Activated T-cell treated with anti-CD3 and anti-CD28 coated beads for 48 hours (primary cell): ENCODE measurements at places on chromosomes 13 and 19.

DNA sequence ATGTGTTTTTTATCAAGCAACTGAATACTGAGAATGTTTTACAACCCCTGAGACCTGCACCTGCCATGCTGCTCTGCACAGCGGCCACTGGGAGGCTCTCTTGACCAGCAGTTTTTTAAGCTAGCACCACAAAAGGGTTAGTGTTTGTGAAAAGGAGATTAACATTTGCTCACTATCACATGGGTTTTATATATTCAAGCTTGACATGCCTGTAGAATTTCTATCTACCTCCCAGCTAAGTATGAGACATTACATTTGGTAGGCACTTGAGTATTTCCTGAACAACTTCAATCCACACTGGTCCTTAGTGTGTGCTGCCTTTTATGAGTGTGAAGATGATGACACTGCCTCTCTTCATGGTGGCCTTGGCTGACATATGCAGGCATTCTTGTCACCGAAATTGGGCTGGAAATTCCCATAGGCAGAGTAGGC, 1238.9 kb downstream of the UQCRFS1 start:
- DNase-seq, result no peak

DNA sequence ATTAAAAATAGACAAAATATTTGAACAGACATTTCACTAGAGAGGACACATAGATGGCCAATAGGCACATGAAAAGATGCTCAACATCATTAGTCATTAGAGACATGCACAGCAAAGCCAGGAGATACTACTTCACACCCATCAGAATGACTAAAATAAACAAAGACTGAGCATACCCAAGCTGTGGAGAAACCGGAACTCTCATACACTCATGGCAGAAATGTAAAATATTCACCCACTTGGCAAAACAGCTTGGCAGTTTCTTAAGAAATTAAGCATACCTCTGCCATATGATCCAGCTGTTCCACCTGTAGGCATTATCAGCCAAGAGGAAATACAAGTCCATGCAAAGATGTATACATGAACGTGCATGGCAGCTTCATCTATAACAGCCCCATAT, 213.4 kb downstream of the TSHZ3 start:
- DNase-seq, result no peak

GRCh38 chr13:101415358-101416174, 742 bp downstream of the NALCN start:
- DNase-seq, result no peak

DNA sequence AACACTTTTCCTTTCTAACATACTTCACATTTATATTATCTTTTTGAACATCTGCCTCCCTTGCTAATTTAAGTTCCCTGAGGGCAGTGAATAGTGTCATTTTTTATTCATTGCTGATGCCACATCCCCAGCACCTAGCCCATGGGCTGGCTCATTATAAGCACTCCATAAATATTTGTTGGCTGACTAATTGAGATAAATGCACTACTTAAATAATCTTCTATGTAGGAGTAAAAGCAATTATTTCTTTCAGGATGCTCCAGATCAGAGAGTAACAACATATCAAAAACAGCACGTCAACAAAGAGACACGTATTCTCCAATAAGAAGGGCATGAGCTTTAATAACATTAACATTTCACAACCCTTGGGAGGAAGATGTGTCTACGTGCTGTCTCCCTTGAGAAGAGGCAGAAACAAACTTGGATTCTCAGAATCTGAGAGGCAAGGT, 228.2 kb downstream of the LHFPL6 start:
- DNase-seq, result no peak

DNA sequence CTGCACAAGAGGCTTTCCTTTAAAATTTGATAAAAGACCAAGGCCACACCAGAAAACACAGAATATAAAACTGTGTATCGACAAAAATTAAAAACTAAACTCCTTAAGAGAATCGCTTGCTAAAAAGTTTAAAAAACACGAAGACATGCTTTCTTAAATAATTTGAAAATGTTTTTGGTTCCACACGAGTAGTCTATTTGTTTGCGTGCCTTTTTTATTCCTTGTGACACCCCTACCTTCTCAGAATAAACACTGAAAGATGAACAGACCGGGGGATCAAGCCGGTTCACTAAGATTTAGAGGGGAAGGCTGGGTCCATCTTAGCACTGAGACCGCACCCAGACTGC, 256.4 kb upstream of the STARD13 start:
- no peak for DNase-seq

DNA sequence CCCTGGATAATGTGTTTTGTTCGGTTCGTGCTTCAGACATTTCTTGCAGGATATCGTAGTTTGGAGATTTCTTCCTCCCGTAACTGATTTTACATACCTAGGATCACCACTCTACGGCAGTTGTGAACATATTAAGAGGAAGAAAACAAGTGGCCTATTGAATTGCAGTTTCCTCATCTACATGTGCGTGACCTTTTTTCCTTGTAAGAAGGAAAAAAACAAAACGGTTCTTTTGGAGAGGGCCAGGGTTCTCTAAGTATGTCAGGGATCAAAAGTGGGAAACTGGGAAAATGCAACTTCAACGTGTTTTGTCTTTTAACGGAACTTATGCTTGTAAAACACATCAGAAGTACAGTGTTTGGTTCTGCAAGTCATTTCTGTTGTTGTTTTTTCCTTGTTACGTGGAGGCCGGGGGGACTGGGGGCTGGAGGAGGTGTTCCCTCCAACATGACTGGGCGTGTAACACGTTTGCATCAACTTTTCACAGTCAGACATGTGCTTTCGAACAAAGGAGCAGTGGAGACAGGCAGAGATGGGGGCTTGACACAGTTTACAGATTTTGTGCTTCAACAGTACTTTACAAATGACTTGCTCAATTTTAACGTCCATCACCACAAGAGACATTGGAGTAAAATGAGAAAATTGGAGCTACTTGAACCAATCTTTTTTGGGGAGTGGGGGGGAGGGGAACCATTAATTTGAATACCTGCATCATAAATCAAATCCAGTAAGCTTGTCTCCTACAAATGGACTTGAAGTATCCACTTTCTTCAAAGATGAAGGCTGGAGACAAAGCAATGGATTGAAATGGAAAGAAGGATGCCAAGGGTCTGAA, 3.8 kb downstream of the ZC3H4 start:
- DNase-seq, result peak; percentile 52

DNA sequence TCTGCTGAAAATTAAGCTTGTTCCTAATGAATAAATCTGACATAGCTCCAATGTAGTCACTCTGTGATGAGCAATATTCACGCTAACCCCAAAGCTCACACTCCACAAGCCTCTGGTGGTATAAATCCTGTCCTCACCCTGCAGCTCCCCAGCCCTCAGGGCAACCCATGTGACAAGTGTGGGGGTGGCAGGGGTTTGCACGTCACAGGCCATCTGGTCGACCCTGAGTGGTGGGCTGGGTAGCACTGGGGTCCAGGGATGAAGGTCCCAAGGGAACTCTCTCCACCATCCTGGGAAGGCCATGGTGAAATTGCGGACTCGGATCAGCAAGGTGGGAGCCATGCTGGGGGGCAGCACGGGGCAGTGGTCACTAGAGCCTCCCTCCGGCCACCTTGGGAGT, 100.0 kb upstream of the SOX1 start:
- DNase-seq, result no peak

DNA sequence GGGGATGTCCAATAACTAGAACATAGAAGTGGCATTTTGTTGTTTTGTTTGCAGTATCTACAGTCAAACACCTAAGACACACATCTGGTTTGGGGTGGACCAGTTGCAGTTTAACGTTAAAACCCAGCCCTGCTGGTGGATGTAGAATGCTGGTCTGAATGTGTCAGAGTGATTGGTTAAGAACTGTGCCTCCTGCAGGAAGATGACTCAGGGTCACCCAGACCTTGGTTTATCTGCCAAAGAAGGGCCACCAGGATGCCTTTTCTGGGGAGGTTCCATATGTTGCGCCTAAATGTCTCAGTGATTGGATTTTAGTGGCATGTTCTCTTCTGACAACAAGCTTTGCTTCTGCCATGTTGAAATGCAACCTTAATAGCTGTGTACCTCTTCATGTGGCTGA, 23.1 kb downstream of the ZNF536 start:
- no peak for DNase-seq

DNA sequence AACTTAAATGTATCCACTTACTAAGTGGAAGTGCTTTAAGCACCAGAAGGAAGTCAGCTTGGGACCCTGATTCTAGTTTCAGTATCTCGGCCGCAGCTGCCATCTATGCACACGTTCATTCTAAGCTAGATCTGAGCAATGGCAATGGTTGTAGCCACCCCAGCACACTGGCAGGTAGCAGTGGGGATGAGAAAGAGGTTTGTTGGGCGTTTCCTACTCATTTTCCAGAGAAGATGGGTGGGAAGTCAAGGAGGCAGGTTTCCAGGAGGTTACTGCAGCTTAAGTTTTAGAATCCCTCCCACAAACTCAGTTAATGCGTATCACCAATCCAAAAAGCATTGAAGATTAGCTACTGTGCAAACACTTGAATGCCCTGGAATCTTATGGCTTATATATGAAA, 114.2 kb upstream of the TSC22D1 start:
- DNase-seq, result no peak

GRCh38 chr19:46381756-46382345, 31.5 kb downstream of the CCDC8 start:
- DNase-seq, result no peak

DNA sequence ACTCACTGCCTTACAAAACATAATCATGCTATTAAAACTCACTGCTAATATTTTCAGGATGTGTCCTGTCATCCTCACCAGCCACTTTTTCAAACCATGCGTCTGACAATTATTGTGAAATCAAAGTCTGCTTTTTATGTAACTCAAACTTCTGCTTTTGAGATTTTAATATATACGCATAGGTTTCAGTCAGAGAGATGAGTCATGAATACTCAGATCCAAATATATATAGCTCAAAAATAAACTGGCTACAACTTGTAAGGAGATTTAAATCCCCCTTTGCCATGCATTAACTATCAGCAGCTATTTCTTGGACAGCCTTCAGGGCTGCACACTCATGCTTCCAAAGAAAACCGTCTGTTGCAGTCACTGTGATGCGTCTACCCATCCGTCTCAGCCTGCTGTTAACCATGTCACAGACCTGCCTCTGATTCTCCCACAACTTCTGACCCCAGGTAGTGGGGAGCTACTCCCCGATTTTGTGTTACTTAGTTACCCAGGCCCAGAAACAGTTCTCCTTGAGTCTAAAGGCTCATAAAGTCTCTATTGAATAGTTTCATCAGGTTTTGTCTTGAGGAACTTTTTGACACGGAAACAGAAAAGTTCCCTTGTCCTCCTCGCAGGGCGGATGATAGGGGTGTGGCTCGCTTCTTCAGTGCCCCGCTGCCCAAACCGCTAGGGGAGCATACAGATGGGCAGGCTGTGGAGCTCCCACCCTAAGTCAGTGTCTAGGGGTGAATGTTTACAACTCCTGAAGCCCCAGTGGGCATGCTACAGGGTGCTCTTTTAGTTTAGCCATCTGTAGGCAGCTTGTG, 33.8 kb upstream of the SGCG start:
- DNase-seq, result no peak

DNA sequence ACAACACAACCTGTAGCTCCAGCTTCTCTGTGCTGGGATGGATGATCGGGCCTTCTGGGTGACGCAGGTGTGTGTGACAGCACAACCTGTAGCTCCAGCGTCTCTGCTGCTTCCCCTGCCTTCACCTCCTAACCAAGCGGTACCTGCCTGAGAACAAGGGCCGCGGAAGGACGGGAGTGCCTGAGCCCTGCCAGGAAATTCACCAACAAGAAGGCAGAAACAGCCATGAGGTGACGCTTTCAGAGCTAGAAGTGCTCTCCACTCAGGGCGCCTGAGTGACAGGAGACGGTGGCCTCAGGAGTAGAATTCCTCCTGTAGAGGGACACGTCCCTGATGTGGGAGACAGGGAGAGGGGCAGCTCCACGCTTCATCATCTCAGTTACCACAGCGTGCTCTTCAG, 17.4 kb downstream of the ZNF331 start:
- no peak for DNase-seq

- no peak for DNase-seq
These were observed 44.3 kb downstream of the SERP2 start for GRCh38 chr13:44417876-44418275.

DNA sequence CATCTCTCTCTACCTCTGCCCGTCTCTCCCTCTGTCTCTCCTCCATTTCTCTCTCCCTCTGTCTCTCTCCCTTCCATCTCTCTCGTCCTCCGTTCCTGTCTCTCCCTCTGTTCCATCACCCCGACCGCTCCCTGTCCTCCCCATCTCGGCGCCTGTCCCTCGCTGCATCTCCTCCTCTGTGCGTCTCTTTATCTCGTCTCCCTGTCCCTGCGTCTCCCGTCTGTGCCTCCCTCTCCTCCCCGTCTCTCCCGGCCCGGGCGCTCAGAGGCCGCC, 4.6 kb downstream of the GRIN2D start:
- no peak for DNase-seq

DNA sequence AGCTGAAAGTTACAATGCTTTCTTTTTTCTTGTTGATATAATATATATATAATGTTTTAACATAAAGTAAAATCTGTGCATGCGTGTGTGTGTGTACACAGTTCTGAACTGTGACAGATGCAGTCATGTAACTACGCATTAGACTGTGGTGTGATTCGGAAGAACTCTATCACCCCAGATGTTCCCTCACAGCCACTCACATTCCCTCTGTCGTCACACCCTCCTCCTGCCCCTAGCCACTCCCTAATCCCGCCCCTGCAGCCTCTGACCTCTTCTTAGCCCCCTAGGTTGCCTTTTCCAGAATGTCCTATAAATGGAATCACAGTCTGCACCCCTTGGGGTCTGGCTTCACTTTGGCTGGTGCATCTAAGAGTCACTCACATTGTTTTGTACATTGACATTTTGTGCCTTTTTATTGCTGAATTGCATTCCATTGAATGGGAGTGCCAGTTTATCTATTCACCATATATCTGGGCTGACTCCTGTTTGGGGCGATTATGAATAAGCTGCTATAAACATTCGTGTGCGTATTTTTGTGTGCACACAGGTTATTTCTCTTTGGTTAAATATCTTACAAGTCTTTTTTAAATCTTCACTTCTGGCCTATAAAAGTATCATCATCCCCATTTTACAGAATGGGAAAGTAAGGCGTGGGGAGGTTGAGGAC, 20.4 kb downstream of the DHRS12 start:
- DNase-seq, result no peak

DNA sequence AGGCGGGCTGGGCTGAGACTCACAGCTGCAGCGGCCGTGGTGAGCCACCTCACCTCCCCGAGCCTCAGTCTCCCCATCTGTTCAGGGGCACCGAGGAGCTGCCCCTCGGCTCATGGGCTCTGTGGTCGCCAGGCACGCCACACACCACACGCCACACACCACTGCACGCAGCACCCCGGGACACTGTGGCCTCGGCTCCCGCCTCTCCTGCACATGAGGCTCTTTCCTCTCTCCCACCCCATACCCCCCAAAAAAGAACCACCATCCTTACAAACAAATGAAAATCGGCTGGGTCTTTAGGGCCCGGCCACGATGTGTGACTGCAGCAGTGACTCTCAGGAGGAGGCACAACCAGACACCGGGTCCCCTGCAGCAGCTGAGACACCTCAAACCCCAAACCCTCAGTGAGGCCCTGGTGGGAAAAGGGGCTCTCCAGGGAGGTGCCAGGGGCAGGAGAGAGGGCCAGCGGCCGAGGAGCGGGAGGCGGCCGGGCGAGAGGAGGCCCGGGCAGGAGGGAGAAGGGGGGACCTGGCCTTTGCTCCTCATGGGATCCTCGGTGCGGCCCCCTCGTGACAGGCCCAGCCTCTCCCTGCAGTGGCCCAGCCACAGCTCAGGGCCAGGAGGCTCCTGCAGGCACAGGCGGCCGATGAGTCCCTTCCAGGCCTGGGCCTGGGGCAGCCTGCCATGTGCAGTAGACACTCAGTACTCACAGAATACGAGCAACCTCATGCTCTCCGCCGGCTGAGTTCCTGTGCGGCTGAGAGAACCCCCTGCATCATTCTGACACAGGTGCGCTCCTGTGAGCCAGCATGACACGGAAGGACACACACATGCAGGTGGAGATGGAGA, 66.3 kb downstream of the RASA3 start:
- DNase-seq, result peak; percentile 24
